ENCODE measurements at places on chromosomes 12 and 14.
A peak's percentile ranks its signal among the peaks of the same experiment; 100 is the strongest.

- DNase-seq: no peak
Observed at GRCh38 chr14:93744176-93744575, 44.1 kb downstream of the PRIMA1 start.

DNA sequence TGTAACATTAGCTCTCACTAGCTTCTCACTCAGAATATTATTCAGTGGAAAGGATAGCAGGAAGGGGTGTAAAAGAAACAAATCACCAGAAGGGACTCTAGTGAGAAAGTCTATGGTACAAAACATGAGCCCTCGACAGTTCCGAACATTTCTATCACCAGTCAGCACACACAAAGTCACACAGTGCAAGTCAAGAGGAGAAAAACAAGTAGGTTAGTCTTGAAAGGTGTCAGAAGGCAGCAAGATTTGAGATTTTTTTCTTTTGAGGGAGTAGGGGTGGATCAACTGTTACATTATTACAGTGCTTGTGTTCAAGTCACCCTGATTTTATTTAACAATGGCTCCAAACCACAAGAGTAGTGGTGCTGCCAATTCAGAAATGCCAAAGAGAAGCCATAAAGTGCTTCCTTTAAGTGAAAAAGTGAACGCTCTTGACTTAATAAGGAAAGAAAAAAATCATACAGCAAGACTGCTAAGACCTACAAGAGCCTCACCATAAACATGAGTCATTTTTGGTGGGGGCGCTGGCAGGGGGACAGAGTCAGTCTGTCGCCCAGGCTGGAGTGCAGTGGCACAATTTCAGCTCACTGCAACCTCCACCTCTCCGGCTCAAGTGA lies 42.3 kb downstream of the GNS start:
- DNase-seq: no peak

DNA sequence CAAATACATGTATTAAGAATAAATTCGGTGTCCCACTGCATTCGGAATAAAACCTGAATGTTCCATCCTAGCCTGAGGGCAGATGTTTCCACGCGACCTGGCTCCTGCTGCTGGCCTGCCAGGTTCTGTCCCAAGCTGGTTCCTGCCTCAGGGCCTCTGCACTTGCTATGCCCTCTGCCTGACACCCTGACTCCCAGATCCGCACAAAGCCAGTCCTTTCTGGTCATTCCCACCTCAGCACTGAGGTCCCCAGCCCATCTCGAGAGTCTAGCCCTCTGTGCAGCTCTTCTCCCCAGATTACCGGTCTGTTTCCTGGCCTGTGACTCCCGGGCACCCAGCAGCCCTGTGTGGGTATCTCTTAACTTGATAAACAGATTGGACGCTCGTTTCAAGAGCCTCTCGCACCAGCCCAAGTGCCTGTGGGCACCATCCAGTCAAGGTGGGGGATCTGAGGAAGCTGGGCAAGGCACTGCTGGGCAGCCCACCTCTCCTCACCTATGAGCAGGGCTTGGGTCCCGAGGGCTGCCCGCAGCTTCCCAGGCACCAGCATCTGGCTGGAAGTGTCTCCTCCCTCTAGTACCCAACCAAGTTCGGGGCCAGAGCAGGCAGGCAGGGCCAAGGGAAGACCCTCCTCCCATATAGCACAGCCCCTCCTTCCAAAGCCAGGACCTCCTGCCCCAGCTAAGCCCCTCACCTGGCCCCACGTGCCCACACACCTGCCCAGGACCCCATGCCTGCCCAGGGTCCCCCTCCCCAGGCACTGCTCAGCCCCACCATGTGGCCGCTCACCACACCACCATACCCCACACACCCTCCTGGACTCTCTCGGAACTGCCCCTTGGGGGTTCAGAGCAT lies 132.2 kb downstream of the NCOR2 start:
- DNase-seq: no peak

- DNase-seq: no peak
Observed at GRCh38 chr12:51403159-51403558, 12.0 kb upstream of the GALNT6 start.

- no peak for DNase-seq
Observed at GRCh38 chr14:50830044-50830931, 674 bp downstream of the NIN start.

DNA sequence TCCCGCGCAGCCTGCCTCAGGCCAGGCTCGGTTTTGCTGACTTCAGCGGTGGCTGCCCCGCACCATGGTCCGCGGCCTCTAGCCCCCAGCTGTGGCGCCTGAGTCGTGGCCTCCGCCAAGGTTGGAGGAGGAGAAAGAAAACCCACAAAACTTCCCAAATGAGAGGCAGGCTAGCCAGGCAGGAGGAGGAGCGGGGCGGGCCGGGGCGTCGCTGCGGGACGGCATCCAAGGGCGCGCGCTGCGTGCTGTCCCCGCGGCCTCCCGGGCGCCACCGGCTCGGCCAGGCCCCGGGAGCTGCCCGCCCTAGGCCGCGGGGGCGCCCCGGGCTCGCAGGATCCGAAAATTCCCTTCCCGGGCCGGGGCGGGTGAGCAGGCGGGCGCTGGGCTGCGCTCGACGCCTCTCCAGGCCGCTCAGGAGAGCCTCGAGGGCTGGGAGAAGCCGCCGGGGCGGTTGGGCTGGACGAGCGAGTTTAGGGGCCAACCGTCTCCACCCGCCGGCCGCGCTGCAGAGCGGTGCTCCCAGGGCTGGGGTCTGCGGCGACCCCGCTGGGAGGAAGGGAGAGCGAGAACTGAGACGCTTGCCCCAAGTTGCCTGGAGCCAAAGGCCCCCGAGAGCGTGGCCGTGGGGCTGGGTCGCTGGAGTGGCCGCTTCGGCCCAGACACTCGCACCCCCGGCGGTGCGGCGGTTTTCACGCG lies at the start of gene EFS:
TSS of gene EFS (minus strand) at position 137 of the 696 bp plus-strand sequence. CDS start 147 bp downstream, outside the sequence.
- no peak for DNase-seq

DNA sequence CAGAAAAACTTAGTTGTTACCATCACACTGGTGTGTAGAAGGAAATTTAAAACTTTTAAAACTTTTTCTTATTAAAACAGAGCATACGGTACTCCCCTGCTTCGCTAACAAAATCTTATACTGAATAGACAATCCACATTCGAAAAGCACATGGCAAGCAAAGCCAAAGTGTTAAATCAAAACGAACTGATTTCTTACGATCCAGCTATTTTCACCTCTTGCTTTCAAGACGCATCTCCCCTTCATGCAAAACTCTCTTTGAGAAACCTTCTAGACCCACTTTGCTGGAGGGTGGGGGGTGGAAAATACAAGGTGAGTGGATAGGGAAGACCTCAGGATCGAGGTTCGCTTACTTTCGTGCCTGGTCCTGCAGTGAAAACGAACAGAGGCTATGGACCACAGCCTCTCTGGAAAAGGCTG lies 328 bp downstream of the INTS13 start:
- no peak for DNase-seq

- DNase-seq: peak; percentile 52
Observed at GRCh38 chr12:48815126-48816110, 2.9 kb upstream of the CACNB3 start.

GRCh38 chr12:52655720-52656124 lies 3.7 kb upstream of the KRT2 start:
- no peak for DNase-seq

GRCh38 chr14:104554088-104554607 lies 25.4 kb upstream of the C14orf180 start:
- DNase-seq: no peak

GRCh38 chr12:125399489-125399888 lies 334.3 kb downstream of the AACS start:
- DNase-seq: no peak

GRCh38 chr12:105765053-105766014 lies 373.4 kb downstream of the NUAK1 start:
- DNase-seq: no peak

DNA sequence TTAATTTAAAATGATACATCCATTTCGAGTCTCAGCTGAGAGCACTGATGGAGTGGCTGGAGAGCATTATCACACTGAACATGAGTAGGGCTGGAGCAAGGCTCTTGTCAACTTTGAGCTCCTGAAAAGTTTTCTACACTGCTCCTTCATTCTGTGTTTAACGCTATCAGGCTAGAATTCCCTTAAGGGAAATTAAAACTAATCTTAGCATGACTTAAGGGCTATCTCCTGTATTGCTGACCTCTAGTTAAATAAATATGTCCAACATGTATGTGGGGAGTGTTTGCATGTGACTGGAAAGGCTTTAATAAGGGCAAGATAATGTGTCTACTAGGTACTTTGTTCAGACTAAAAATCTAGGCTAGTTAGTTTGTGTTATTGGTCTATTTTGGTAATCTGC lies 116.7 kb upstream of the CAND1 start:
- DNase-seq: no peak

DNA sequence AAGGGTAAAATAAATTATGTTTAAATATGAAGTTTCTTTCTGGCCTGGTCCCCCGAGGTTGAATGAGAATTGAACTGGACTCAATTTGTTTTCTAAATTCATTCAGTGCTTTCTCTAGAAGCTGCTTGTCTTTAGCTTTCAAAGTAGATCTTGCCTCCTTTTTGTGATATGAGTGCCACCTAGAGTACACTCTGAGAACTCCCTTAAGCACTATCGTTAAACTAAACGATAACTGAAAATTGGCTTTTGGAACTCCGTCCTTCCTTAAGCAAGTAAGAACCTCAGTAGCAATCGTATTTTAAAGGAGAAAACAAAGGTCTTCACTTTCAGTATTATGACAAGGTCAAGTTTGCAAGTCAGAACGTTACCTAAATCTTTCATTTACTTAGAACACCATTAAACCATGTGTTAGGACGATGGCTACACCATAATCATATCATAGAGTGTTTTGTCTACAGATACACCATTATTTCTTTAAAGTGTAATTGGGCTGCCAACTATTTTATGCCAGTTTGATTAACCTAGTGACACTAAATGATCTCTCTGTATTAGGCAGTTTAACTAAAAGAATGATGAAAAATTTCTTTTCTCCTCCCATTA lies 364.8 kb downstream of the SNAPC1 start:
- peak; percentile 19 for DNase-seq

DNA sequence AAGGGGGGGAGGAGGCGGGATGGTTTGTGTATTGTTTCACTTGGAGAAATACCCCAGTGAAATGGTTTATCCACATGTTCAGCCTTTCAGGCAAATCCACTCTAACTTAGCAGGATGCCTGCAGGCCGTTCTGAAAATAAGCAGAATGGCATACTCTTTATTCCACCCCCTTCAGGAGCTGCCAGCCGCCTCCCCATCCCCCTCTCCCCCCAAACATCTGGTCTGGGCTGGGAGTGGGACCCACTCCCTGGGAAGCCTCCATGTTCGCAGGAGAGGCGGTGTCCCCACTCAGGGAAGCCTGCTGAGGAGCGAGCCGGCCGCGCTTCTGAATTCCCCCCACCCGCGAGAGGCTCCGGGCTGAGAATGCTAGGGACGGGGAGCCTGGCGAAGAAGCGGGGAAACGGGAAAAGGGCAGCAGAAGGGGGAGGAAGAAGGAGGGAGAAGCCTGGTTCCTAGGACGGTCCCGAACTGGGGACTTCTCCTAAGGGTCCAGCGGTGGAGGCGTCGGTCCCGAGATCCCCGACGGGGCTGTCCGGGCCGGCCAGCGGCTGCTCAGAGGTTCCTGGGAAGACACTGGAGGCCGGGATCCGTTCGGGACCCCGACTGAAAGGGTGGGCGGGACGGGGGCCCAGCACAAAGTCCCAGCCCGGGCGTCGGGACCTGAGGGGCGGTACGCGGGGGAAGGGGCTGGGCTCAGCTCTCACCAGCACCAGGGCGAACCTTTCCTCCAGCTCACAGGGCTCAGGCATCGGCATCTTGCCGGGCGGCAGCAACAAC lies 666 bp downstream of the FMNL3 start:
- no peak for DNase-seq

DNA sequence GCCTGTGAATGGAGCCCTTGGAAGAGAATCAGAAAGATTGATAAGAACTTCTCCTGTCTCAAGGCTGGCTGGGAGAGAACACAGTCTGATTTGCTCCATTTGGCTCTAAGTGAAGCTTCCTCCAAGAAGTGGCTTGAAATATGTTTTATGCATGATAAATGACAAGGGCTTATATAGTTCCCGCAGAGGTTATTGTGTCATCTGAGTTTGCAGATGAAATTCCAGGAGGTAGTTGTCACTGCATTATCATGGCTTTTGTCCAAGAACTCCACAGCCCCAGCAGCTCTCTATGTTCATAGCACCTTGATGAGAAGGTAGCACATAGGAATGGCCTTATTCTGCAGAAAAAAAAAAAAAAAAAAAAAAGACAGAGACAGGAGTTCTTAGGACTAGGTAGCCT lies 108.5 kb downstream of the DACT1 start:
- DNase-seq: no peak

- DNase-seq: no peak
Observed at GRCh38 chr12:108123402-108123801, 5.7 kb upstream of the WSCD2 start.

GRCh38 chr12:55681142-55682077 lies 26.3 kb downstream of the ITGA7 start:
- DNase-seq: no peak

GRCh38 chr14:49493557-49493956 lies 92.6 kb downstream of the RPS29 start:
- DNase-seq: no peak

GRCh38 chr12:121787063-121788025 lies 6.1 kb downstream of the RHOF start:
- DNase-seq: no peak

- no peak for DNase-seq
Observed at GRCh38 chr14:54660604-54661111, 93.7 kb downstream of the SAMD4A start.

- no peak for DNase-seq
Observed at GRCh38 chr12:52126050-52126604, 46.6 kb downstream of the SMIM41 start.

GRCh38 chr14:21087294-21088091 lies 11.0 kb downstream of the ZNF219 start:
- peak; percentile 59 for DNase-seq

GRCh38 chr12:6039894-6040601 lies 84.4 kb downstream of the VWF start:
- DNase-seq: peak; percentile 69

- no peak for DNase-seq
Observed at GRCh38 chr12:66240096-66240820, 51.2 kb downstream of the IRAK3 start.

DNA sequence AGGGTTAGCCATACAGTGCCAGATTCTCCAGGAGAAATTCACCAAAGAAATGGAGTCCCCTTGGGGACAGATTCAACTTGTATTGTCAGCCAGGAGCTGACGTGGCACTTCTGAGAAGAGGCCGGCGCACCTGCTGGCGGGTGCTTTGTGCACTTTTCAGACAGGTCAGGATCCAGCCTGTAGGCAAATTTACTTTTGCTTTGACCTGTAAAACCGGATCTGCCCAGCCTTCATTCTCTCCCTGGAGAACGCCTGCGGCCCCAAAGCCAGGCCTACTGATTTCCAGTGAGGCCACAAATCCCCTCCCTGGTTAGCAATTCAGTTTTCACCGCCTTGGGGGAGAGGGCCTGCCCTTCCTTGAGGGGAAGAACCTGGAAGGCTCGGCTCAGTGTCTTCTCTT lies 17.4 kb downstream of the P2RX4 start:
- DNase-seq: peak; percentile 78

DNA sequence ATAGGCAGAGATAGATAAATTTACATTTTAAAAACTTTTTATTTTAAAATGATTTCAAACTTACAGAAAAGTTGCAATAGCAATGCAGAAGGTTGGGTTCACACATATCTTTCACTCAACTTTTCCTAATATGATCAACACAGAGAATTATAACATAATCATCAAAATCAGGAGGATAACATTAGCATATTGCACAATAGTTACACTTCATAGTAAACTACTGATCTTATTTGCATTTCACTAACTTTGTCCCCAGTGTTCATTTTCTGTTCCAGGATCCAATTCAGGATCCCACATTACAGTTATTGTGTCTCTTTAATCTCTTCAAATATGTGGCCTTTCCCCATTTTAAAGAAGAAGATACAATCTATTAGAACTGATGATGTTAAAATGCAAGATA lies 115.4 kb upstream of the ETV6 start:
- DNase-seq: no peak

GRCh38 chr14:103155010-103155409 lies 31.7 kb downstream of the TNFAIP2 start:
- DNase-seq: no peak

Measured in GM19239 (cell line).